Thoracic aorta (tissue), 2 donors: ENCODE measurements at places on chromosomes 6 and 20.

- DNase-seq: no peak
Measured at GRCh38 chr20:9043364-9043763, 25.5 kb upstream of the PLCB4 start.

GRCh38 chr20:56463428-56463827, 5.0 kb upstream of the RTF2 start:
- no peak for DNase-seq

DNA sequence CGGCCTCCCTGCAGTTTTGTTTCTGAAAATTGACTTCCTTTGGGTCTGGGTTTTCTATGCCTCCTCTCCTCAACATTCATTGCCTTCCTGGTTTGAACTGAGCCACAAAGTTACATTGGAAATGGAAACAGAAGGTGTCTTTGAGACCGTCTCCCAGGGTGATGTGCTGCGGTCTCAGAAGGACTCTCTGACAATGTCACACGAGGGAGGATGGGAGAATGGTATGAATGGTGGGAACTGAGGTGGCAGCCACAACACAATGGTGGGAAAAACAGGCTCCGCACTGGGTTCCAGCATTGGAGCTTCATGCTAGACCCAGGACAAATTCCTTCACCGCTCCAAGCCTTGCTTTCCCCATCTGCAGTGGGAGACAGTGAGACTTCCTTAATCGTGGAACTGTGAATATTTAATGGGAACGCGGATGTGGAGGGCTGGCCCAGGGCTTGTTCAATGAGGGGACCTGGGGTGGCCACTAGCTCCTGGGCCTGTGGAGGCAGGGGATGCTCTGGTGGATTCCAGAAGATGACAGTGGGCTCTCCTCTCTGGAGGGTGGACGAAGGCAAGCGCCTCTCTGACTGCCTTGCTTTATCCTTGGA, 73.9 kb downstream of the KCNB1 start:
- no peak for DNase-seq

DNA sequence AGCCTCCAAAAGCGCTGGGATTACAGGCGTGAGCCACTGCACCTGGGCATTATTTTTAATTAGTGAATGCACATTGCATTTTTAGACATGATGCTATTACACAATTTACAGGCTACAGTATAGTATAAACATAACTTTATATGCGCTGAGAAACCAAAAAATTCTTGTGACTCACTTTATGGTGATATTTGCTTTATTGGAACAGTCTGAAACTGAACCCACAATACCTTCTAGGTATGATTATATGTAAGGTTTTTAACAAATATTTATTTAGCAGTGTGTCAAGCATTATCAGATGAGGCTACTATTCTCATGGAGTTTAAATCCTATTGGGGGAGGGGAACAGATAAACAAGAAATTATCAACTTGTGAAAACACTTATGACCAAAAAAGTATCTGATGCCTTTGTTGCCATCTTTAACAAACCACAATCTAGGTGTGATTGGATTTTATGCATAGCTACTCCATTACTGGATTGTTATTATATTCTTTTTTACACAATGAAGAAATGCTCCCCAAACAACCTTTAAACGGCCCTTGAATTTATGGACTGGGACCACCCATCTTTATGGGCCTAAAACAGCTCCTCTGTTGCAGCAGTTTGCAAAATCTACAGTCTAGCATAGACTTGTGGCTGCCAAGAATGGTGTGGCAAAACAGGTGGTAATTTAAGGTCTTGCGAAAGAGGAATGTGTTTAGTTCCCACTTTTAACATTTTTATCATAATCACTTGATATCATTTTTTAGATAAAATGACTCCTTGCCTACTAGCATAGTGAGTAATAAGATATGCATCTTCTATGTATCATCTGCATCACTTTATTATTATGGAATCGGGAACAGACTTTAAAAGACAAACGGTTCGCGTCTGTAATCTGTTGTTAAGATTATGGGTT, 159.2 kb upstream of the C6orf118 start:
- no peak for DNase-seq

GRCh38 chr6:28212510-28213212, 12.4 kb upstream of the ZSCAN9 start:
- DNase-seq: no peak

GRCh38 chr6:80638213-80639055, 532.0 kb downstream of the BCKDHB start:
- no peak for DNase-seq
